ENCODE measurements at places on chromosomes 6 and 20.

DNA sequence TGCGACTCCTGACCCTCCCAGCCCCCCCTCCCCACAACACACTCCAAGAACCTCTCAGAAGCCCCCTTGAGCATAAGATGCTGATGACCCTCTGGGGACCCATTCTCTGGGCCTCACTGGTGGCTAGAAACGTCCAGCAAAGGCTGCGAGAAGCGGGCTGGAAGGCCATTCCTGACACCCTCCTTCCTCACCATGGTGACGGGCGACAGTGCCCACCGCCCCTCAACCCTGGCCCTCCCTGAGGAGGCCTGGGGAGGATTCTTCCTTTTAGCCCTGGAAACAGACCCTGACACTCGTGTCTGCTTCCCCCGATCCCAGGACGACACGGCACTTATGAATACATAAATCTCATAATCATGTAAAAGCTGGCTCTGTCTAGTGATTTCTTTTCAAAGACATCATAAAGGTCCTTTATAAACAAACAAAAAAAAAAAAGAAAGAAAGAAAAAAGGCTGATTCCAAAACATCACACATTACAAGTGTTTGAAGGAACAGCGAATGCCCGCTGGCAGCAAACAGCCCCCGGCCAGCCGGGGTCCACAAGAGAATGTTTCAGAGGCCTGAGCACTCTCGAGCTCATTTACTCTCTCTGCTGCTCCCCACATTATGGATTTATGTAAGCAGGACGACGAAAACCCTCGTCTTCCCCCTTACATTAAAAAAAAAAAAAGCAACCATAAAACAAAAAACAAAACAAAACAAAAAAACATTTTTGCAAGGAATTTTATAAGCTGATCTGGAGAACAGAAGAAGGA is 40.7 kb downstream of the PREX1 start:
- no peak for DNase-seq

DNA sequence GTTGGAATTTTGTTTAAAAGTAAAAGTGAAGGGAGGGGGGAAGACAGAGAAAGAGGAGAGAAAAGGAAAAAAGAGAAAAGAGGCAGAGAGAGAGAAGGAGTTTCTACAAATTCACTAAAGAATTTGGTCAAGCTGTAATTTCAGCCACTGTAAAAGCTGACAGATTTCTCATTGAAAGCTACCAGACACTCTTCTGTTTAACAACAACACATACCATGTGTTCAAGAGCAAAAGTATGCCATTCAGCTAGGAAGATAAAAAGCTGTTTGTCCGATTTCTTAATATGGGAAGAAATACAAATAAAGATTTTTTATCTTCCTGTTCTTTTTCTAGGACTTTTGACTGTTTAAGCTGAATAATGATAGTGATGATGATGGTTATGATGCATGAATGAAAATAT is 204.8 kb upstream of the RSPO3 start:
- DNase-seq = no peak

- no peak for DNase-seq
Measured at GRCh38 chr20:3712279-3712873, at the start of gene SIGLEC1. Gene SIGLEC1 (minus strand): TSS chr20:3712600. CDS start chr20:3707128, 5,472 bp downstream.

DNA sequence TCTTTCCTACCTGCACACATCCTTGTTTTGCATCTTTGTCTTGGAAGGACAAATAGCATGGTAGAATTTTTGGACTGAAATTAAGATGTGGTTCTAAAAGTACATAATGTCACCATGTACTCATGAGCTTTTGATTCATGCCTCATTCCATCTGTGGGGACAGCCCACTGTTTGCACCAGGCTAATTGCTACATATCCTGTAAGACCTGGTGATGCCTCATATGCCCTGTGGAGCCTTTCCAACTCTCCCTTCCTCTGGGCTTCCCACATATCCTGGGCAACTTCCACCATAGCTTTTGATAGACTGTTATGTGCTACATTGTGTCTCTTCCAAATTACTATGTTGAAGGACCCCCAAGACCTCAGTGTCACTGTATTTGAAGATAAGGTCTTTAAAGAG is 213.6 kb upstream of the PREP start:
- DNase-seq = no peak

DNA sequence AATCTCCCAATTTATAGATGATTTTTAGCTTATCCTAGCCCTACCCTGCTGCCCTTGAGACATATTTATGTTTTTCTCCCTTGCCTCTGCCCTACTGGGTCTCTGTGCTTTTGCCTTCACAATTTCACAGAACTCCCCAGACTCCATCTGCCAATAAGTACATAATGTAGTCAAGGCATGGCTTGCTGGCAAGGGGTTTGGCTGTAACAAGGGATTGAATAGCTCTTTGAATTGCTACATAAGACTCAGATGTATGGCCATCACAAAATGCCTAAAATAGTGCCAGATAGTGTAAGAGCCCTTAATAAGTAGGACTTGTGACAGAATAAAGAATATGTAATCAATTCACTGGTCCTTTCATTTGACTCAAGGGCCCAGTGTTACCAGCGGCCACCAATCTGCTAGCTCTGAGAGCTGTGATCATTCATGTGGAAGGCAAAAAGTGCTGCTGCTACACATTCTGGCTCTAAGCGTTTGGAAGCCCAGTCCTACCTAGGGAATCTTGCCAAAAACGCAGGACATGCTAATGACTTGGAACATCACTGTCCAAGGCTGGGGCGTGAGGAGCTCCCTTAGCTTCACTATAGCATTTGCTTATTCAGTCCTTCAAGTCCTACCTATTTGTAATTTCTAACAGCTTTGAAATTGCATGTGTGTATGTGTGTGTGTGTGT is 20.5 kb downstream of the CLVS2 start:
- no peak for DNase-seq

DNA sequence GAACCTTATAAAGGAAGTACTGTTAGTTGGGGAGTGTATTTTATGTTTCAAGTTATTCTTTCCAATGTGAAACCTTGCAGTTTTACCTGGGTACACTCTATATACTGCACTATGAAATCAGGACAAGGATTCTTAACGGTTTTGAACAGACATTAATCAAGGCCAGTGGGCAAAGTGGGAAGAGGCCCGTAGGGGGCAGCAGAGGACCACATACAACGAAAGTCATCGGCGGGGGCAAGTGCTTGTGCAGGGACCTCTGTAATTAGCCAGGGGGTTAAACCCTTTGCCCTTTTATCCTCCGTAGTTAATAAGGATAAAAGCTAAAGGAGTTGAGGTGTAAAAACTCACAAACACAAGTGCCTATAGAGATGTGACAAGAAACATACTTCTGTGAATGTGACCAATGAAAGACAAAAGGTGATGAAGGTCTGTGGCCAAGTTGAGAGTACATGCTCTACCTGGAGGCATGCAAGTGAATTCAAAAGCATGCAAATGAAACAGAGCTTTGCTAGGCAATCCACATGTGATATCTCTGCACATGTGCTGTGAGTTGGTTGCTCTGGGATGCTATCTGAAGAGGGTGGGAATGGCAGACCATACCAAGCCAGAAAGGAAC is 392.7 kb upstream of the MAN1A1 start:
- DNase-seq = peak; percentile 7

DNA sequence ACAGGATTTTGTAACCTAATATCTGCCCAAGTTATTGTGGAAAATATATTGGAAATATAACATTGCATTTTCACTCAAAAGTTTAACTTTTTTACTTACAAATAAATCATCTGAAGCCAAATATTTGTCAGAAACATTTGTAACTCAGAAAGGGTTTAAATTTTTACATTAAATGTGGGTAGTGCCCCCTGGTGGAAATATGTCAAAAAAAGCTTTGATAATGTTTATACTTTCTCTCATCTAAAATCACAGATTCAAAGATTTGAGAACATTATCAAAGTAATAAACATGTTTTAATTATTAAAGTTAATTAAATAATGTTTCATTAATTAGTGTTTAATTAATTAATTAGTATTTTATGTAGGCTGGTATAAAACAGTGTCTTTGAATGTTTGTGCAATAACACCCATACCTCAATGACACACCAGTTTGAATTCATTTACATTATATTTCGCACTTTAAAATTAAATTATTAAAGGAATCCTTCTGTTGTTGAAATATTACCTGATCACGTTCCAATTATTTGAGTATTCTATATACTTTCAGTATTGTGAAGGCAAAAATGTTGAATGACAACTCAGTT is 320.1 kb upstream of the FKBP1C start:
- no peak for DNase-seq

Data from effector CD4-positive, alpha-beta T cell (primary cell).